ENCODE measurements at places on chromosomes 1 and 21.
A peak's percentile ranks its signal among the peaks of the same experiment; 100 is the strongest.

- DNase-seq: no peak
These were observed 22.1 kb downstream of the IFFO2 start for GRCh38 chr1:18934205-18935000.

GRCh38 chr1:119380983-119381662 is 12.5 kb downstream of the HAO2 start:
- no peak for DNase-seq

- DNase-seq: no peak
These were observed 2.1 kb downstream of the PTGS2 start for GRCh38 chr1:186678155-186678554.

- DNase-seq: no peak
These were observed 8.9 kb upstream of the C4BPB start for GRCh38 chr1:207079706-207080241.

DNA sequence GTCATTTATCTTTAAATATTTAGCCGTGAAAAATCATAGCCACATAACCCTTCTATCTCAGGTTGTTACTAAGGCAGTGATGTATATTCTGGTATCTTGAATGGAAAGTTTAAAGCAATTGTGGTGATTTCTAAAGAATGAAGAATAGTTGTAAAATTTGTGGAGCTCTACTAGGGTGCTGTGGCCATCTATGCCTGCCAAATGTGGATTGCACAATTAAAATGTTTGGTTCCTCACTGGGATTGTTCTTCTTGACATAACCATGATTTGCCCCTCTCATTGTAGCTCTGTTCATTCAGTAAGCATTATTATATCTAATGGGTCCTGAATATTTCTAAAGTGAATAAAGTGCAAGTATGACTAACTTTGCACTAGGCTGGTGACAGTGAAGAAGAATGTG is 50.1 kb downstream of the AK4 start:
- DNase-seq: peak; percentile 41

- no peak for DNase-seq
These were observed 8.1 kb upstream of the SRM start for GRCh38 chr1:11067716-11068599.

GRCh38 chr1:234611225-234611846 is 1.4 kb upstream of the IRF2BP2 start:
- peak; percentile 91 for DNase-seq

GRCh38 chr1:97685360-97685759 is 235.5 kb downstream of the DPYD start:
- DNase-seq: no peak

GRCh38 chr21:43015906-43016540 is 41.7 kb downstream of the PKNOX1 start:
- no peak for DNase-seq

DNA sequence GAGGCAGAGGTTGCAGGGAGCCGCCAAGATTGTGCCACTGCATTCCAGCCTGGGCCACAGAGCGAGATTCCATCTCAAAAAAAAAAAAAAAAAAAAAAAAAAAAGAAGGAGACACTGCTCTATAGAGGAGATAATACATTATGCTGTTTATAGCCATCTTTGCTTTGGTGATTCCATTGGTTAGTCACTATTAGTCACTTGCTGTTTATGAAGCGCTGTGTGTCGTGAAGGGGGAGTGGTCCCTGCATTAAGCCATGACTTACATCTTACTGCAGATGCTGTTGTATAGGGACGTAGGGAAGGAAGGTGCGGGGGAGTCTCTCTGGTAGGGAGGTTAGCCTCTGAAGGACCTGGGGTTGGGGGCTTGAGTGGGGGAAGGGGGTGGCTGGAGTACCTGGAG is 48.3 kb downstream of the HUNK start:
- DNase-seq: peak; percentile 30

- no peak for DNase-seq
These were observed 9.4 kb downstream of the TMEM35B start for GRCh38 chr1:34975771-34976170.

- peak; percentile 66 for DNase-seq
These were observed 56.8 kb downstream of the PLD5 start for GRCh38 chr1:242467556-242468145.

- peak; percentile 24 for DNase-seq
These were observed 89.7 kb upstream of the HMCN1 start for GRCh38 chr1:185644531-185644930.

- no peak for DNase-seq
These were observed 31.4 kb downstream of the VASH2 start for GRCh38 chr1:212981571-212982328.

- DNase-seq: no peak
These were observed 98.6 kb downstream of the SIK1 start for GRCh38 chr21:43328185-43328957.

GRCh38 chr1:230076121-230076520 is 9.1 kb downstream of the GALNT2 start:
- no peak for DNase-seq

DNA sequence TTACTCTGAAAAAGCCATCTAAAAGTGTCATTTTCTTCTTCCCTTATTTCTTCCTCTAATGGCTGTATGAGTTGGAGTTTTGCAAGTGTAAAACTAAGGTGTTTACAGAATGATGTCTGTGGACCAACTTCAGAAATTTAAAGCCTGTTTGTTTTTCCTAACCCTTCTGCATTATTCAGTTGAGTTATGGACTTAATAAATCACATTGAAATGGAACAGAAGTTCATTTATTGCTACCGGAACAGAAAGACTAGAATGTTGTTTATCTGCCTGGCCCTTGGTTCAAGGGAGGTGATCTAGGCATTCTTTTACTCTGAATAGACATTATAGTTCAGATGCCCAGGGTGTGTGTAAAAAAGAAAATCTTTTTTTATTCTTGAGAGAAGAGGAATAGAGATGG is 24.8 kb downstream of the SYT14 start:
- no peak for DNase-seq

- peak; percentile 37 for DNase-seq
These were observed 59.1 kb downstream of the PLXNA2 start for GRCh38 chr1:208184966-208185654.

DNA sequence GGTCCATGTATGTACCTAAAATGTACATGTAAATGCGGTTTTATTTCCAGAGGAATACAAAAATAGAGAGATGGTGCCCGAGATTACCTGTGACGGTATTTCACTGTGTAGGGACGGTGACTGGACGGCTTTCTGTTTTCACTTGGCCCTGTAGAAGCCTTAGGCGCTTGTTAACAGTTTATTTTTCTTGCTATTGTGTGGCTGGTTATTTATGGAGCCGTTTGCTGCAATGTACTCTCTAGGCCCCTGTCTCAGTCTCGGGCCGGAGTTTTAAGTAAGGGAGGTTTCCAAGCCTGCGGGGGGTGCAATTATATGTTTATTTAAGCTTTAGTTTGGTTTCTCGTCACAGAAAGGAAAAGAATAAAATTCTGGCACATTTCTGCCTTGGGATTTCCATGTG is 413 bp downstream of the EFCAB7 start:
- DNase-seq: no peak

DNA sequence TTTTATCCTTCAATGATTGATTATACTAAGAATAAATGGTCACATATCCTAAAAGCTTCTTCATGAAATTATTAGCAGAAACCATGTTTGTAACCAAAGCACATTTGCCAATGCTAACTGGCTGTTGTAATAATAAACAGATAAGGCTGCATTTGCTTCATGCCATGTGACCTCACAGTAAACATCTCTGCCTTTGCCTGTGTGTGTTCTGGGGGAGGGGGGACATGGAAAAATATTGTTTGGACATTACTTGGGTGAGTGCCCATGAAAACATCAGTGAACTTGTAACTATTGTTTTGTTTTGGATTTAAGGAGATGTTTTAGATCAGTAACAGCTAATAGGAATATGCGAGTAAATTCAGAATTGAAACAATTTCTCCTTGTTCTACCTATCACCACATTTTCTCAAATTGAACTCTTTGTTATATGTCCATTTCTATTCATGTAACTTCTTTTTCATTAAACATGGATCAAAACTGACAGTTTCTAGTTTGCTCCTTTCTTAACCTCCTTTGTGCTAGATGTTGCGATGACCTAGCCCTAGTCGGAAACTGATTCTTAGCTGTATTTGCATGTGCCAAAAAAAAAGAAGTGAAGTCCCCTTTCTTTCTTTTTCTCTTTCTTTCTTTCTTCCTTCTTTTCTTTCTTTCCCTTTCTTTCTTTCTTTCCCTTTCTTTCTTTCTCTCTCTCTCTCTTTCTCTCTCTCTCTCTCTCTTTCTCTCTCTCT is 45.1 kb downstream of the MAP3K7CL start:
- peak; percentile 80 for DNase-seq

DNA sequence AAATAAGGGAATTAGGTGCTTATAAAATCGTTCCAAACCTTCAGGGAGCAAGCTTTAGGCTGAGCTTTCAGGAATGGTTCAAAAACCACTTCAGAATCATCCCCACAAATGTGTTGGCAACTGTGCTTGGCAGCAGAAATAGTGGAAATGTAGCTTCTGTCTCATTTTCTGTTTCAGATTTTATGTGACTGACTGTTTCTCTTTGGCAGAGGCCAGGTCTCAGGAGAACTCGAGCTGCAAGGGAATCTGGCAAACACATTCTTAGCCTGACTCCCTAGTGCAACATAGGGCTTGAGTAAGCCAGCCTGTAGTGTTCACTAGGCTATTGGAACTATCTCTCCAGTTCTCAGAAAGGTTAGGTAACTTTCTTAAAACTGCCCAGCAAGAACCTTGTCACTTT is 128.6 kb downstream of the PLA2G4A start:
- peak; percentile 66 for DNase-seq

GRCh38 chr1:19395678-19396192 is 83.6 kb downstream of the SLC66A1 start:
- DNase-seq: peak; percentile 78

- no peak for DNase-seq
These were observed 43.2 kb downstream of the RCSD1 start for GRCh38 chr1:167673265-167673664.

GRCh38 chr1:50266509-50266908 is 156.7 kb downstream of the DMRTA2 start:
- DNase-seq: peak; percentile 86

- DNase-seq: no peak
These were observed 6.8 kb downstream of the GJC2 start for GRCh38 chr1:228156515-228156881.
